Activated CD4-positive, alpha-beta T cell treated with anti-CD3 and anti-CD28 coated beads, Interleukin-2, Interleukin-4, amounts not matched to agents 100 ng/mL and 50 ng/mL, durations not matched to agents 16 hours and 8 hours (primary cell): ENCODE measurements at places on chromosomes 2 and 18.

DNA sequence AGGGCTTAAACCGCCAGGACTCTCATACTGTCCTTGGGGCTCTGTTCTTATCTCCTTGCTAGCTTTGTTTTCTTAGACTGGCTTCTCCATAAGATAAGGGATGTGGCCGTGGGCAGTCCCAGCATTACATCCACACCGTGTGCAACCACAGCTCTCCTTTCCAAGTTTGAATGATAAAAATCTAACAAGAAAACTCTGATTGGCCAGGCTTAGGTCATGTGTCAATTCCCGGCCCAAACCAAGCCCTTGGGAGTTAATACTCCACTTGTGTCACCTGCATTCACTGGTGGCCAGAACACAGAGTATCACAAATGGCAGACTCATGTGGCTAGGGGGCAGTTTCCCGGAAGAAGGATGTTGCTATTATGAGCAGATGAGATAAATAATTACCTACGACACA lies 43.2 kb upstream of the KDM3A start:
- DNase-seq: no peak

DNA sequence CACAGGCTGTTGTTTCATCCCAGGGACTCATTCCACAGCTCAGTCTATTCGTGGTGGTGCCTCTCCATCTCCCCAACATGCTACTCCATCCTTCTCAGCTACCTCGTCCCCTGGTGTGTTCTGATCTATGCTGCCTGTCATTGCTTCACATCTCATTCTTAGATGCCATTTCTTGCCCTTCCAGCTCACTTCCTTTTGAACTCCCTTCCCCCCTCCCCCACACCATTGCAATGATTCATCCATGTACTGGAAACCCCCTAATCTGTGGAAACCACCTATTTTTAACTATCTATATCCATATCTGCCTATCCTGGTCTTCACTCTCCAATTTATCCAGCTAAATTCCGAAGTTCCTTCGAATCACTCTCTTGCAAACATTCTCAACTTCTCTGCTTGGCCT lies 65.7 kb upstream of the PARD3B start:
- peak; percentile 5 for DNase-seq

- DNase-seq: no peak
These were observed 20.9 kb downstream of the TWIST2 start for GRCh38 chr2:238868616-238869292.

GRCh38 chr2:70932631-70933230 lies 3.0 kb upstream of the ATP6V1B1 start:
- DNase-seq: no peak

DNA sequence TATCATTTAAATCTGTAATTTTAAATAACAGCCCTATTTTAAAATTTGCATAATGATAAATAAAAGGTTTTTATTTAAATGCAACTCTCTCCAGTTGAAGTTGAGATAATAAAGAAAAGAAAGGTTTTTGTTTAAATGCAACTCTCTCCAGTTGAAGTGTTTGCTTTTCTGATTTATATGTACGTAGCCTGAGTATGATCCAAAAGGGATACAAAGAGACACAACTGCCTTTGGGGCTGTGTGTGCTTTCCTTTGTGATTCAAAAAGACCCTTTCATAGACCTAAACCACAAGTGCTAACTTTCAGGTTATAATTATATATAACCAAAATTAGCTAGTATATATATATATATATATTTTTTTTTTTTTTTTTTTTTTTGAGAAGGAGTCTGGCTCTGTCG lies 76.2 kb upstream of the MFF start:
- no peak for DNase-seq

DNA sequence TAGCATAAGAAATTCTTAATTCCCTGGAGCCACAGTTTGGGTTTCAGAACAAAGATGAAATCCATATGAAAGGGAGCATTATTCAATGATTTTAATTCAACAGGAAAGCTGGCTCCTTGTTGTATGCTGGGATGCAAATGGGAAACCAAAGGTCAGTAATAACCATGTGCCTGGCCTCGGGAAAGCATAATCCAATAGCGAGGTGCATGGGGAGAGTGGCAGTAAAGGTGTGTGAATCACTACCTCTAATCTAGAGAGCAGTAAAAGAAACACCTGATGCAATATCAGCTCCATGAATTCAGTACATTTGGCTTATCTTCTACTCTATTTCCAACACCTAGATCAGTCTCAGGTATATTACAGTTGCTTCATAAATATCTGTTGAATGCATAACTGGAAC lies 220.1 kb downstream of the FBXO15 start:
- no peak for DNase-seq

DNA sequence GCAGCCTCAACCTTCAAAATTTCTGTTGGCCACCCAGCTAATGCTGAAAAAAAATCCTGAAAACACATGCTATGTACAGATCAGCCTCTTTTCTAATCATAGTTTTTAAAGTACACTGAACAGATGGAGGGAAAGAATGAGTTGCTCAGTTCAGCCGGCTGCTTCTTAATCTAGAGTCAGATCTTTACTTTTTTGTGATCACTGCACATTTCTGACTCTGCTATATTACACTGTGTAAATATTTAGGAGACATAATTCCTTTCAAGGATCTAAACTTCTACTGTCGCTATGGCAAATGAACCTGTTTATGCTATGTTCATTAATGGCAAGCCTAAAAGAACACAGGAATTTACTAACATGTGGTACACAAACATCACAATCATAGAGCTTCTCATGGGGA lies 114.2 kb downstream of the SRBD1 start:
- no peak for DNase-seq

DNA sequence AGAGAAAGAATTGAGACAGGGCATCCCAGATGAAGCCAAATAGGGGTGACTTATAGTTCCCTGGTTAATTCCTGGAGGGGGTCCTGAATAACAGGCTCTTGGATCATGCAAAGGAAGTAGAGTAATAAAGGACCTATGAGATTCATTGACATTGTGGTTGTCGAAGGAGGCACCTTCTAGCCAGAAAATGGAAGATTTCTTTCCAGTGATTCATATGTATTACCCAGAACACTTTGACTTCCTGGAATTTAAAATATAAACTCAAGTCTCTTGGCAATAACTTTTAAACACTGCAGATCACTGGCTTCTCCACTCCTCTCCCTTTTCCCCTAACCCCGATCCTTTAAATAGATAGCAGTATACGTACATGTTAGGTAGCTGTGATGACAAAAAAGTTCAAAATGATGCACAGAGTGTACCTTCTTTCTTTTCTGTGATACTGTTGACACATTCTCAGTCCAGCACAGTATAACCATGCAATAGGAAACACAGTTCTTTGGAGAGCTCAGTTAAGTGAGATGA lies 211.8 kb downstream of the LTBP1 start:
- DNase-seq: peak; percentile 54

DNA sequence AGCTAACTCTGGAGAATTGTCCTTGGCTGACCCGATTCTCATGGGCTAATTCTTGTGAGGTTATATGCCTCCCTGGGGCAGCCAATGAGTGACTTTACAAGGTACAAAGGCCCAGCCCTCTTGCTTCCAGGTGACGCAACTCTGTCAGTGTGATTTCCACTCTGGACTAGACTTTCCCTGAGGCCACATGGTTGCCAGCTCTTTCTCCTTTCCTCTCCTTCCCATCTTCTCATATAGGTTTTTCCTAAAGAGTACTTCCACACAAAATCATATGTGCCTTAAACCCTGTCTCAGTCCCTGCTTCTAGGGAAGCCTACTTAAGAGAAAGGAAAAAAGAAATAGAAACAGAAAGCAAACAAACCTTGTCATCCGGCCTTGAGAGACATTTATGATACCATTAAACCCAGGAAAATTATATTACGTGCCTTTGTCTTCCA lies 226.2 kb upstream of the ZSWIM2 start:
- DNase-seq: no peak

- no peak for DNase-seq
These were observed 260.6 kb upstream of the TNP1 start for GRCh38 chr2:217120429-217120828.

DNA sequence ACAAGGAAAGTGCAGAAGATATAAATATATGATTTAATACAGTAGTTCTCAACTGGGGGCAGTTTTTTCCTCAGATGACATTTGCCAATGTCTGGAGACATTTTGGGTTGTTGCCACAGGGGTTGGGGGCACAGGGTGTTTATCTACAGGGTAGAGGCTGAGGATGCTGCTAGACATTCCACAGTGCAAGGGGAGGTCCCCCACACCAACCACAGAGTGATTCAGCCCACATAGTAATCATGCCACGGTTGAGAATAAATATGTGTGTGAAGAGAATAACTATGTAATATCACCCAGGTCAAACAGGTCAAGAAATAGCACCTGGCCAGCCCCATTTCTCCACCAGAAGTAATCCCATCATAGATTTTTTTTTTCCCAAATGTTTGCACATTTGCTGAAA lies 17.9 kb downstream of the DYSF start:
- no peak for DNase-seq

DNA sequence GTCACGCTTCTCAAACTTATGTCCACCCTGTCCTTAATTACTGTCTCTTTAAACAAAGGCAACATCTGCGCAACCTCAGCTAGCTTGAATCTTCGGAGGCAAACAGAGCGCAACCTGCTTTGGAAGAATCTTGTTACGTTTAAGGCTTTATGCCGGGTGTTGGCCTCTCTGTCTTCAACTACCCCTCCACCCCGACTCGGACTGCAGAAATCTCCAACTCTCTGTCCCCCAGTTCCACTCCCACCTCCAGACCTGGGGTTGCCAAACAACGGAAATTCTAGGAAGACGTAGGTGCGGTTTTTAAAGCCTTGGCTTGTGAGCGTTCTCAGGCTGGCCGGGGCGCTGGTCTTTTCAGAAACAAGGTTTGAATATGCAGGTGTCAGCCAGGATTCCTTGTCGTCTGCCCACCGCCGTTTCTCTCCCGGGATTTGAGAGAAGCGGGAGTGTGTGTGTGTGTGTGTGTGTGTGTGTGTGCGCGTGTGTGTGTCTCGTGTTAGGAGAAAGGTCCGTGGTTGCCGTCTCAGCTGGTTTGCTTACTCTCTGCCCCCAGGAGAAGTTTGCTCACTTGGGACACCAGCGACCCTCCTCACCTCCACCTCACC lies 1.1 kb upstream of the ONECUT2 start:
- no peak for DNase-seq

DNA sequence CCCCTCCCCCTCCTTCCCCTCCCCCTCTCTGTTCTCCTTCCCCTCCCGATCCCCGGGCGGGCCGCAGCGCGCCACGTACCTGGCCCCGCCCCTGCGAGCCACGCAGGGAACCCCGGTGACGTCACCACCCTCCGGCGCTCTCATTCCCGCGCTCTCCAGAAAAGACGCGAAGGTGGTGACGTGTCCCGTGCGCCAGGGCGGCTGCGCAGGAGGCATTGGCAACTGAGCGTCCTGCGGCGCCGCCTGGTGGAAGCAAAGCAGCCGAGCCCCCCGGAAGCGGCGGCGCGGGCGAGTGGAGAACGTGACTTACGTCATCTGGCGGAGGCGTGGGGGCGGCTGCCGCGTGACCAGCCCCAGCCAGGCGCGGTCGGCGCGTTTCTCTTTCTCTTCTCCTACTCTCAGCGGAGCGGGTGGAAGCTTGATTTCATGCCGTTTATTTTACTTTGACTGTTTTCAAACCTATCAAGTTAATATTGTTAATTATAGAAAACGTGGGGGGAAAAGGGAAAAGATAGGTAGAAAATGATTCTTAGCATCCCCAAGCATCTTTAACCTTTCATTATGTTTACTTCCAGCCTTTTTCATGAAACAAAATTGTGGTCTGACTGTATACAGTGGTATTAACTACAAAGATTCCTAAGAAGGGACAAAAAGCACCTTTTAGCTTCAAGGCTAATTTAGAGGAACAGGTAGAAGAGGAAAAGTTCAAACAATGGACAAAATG lies 48.1 kb downstream of the C2orf42 start:
- peak; percentile 100 for DNase-seq

- DNase-seq: no peak
These were observed 748 bp upstream of the ZNF804A start for GRCh38 chr2:184597571-184597991.

GRCh38 chr2:55093381-55093780 lies 43.1 kb upstream of the RTN4 start:
- DNase-seq: no peak

GRCh38 chr2:142270291-142270690 lies 139.5 kb upstream of the LRP1B start:
- DNase-seq: no peak

GRCh38 chr18:37402735-37403099 lies 162.9 kb downstream of the CELF4 start:
- DNase-seq: no peak

- DNase-seq: no peak
These were observed 104.5 kb upstream of the KLHL14 start for GRCh38 chr18:32877371-32877770.

DNA sequence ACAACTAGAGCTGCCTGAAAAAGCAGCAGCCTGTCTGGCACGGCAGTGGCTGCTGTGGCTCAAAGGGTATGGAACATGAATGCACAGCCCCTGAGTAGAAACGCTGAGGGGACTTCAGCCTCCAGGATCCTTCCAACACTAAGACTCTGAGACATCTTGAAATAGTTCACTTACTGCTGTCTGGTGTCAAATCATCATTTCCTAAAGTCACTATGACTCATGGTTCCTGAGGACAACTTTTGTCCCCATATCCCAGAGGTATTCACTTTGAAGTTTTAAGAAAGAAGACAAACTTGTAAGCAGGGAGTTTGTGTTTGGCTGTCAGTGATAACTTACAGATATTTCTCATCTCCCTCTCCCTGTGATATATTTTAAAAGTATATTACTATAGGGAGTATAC lies 33.3 kb upstream of the NEB start:
- no peak for DNase-seq

DNA sequence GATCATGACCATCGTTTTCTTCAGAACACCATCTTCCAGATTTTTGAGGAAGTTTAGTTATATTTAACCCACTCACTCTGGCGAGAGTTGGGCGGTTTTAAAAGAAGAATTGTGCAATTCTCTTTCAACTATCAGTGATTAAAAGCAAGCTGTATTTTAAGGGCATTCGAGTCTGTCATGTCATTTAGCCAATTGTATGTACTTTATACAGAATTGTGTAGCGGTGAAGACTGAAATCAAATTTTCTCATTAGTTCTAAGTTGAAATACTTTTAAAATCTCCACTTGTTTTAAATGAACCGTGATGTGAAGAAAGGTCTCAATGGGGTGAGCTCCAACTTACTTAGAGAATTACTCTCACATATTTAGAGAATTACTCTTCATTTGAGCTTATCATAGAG lies 214.6 kb upstream of the DTNA start:
- no peak for DNase-seq

GRCh38 chr18:27120246-27120645 lies 64.9 kb downstream of the CHST9 start:
- no peak for DNase-seq

- DNase-seq: no peak
These were observed 57.7 kb downstream of the ZEB2 start for GRCh38 chr2:144462266-144462665.

GRCh38 chr2:28547906-28548600 lies 52.2 kb downstream of the PLB1 start:
- peak; percentile 25 for DNase-seq

GRCh38 chr2:25561136-25561850 lies 112.1 kb downstream of the DTNB start:
- no peak for DNase-seq
